Activated CD8-positive, alpha-beta T cell treated with anti-CD3 and anti-CD28 coated beads for 36 hours (primary cell): ENCODE measurements at places on chromosomes 12 and 14. TPM values are rescaled to one million over a fixed set of nuclear protein-coding genes. Genes with fewer than 3 reads are reported as not detected.

The NPAS3 gene
- total RNA-seq: not detected

The FSCB gene
- total RNA-seq: not detected

The ASCL4 gene
- not detected for total RNA-seq

The NKX2-1 gene
- total RNA-seq: not detected

The RNASE11 gene
- not detected for total RNA-seq

The APOF gene
- total RNA-seq: not detected

The C14orf39 gene
- not detected for total RNA-seq

The CACNB3 gene
- 7.7 TPM for total RNA-seq

The GPR137C gene
- 0.05 TPM for total RNA-seq

The PIWIL1 gene
- not detected for total RNA-seq

The MRPS35 gene
- total RNA-seq: 56.4 TPM

The P2RX2 gene
- not detected for total RNA-seq

The DHRS2 gene
- 3.3 TPM for total RNA-seq

The TDRD9 gene
- 1.6 TPM for total RNA-seq

The TEAD4 gene
- total RNA-seq: 4.6 TPM

The ZBTB42 gene
- 1.3 TPM for total RNA-seq

The GARIN6 gene
- total RNA-seq: not detected

The LPAR5 gene
- total RNA-seq: 8.1 TPM

The IL22 gene
- not detected for total RNA-seq

The NPFF gene
- not detected for total RNA-seq
